Large intestine (tissue), 12 donors: ENCODE measurements at places on chromosomes 5 and 9. TPM values are rescaled to one million over a fixed set of nuclear protein-coding genes. Genes with fewer than 3 reads are reported as not detected.

DNA sequence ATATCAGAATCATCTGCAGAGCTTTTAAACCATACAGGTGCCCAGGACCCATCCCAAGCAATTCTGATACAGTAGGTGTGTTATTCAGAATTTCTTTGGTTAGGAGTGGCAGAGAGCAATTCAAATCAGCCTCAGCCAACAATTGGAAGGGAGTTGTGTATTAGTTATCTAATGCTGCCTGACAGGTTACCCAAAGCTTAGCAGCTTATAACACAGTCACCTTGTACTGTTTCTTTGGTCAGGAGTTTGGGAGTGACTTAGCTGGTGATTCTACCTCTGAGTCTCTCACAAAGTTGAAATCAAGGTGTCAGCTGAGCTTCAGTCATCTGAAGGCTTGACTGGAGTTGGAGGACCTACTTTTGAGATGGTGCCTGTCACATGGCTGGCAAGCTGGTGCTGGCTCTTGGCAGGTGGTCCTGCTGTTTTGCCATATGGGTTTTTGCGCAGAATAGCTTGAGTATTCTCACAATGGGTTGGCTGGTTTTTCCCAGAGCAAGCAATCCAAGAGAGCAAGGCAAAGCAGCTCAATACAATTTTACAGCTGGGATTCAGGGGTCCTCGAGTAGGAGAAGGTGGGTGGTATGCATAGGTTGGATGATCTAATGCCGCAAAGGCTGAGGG lies 18.7 kb upstream of the CARNMT1 start:
- no peak overlapping the region for H3K4me3 ChIP-seq
- no peak for DNase-seq
- no peaks in the 10 kb centered on the region for H3K36me3 ChIP-seq
- H3K27me3 ChIP-seq: no peaks in the 10 kb centered on the region
- no peaks in the 10 kb centered on the region for H3K4me1 ChIP-seq

GRCh38 chr9:92790542-92791527 lies 26.2 kb upstream of the BICD2 start:
- H3K36me3 ChIP-seq: no peaks in the 10 kb centered on the region
- no peak overlapping the region for H3K27ac ChIP-seq
- no peaks in the 10 kb centered on the region for H3K4me1 ChIP-seq
- H3K4me3 ChIP-seq: no peak overlapping the region
- H3K27me3 ChIP-seq: peaks cover 11% of the 10 kb centered on the region
- peak; percentile 68 for DNase-seq

- H3K4me1 ChIP-seq: peaks cover 22% of the 10 kb centered on the region
- H3K27me3 ChIP-seq: no peaks in the 10 kb centered on the region
Observed at GRCh38 chr5:554284-554988, 30.2 kb upstream of the SLC9A3 start.

GRCh38 chr5:74816875-74817274 lies 49.3 kb downstream of the FAM169A start:
- H3K4me1 ChIP-seq: no peaks in the 10 kb centered on the region
- H3K4me3 ChIP-seq: no peak overlapping the region
- no peaks in the 10 kb centered on the region for H3K36me3 ChIP-seq
- no peaks in the 10 kb centered on the region for H3K27me3 ChIP-seq
- H3K27ac ChIP-seq: no peak overlapping the region

The CCNI2 gene
- 10.1 TPM for polyA plus RNA-seq
